ENCODE measurements at places on chromosomes 1 and 21. TPM values are rescaled to one million over a fixed set of nuclear protein-coding genes. Genes with fewer than 3 reads are reported as not detected.

- peak; percentile 82 for DNase-seq
Measured at GRCh38 chr1:160083968-160084770, 2.8 kb downstream of the KCNJ9 start.

- DNase-seq: no peak
Measured at GRCh38 chr1:190963321-190963720, 485.7 kb upstream of the BRINP3 start.

DNA sequence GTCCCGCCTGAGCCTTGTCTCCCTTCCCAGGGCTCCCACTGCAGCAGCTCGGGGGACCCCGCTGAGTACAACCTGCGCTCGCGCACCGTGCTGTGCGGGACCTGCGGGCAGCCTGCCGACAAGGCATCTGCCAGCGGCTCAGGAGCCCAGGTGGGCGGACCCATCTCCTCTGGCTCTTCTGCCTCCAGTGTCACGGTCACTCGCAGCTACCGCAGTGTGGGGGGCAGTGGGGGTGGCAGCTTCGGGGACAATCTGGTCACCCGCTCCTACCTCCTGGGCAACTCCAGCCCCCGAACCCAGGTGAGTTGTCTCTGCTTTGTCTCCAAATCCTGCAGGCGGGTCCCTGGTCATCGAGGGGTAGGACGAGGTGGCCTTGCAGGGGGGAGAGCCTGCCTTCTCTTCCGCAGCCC, 14.9 kb upstream of the SEMA4A start:
- no peak for DNase-seq

GRCh38 chr1:193179094-193179493, 7.3 kb downstream of the B3GALT2 start:
- no peak for DNase-seq

The WNT2B gene
- polyA plus RNA-seq: 2.5 TPM

The DIRAS3 gene
- polyA plus RNA-seq: 2.8 TPM
